ENCODE measurements at places on chromosomes 12 and 14.

DNA sequence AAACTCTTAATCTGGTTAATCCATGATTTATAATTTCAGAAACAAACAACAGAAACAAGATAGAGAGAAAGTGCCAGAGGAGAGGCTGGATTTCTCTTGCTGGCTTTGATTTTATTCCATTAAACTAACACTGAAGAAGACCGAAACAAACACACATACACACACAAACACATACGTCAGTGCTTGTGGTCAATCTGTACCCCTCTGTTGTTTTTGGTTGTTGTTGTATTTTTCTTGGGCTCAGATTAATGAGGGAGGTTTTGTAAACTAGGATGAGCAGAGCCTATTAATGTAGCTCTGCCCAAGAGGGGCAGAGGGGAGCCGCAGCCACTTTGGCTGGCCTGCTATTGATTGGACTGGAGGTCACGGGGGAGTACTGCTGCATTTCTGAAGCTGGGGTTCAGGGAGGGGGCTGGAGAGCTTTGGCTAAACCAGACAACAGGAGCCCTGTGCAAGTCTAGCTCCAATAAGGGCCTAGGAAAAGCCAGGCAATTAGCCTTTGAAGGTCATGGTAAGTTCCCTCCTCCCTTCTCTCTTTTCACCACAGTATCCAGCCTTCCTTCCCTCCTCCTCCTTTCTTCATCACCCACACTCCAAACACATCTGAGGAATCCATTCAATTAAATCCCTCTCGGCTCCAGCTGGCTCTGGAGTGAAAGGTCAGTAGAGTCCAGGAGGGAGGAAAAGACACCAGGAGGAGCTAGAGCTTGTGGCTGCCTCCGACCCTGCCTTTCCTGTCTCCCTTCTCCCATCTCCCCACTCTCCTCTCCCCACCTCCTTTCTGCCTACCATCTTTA, 344.1 kb upstream of the LMO3 start:
- no peak for DNase-seq

GRCh38 chr14:74593241-74593953, 18.6 kb downstream of the LTBP2 start:
- no peak for DNase-seq

DNA sequence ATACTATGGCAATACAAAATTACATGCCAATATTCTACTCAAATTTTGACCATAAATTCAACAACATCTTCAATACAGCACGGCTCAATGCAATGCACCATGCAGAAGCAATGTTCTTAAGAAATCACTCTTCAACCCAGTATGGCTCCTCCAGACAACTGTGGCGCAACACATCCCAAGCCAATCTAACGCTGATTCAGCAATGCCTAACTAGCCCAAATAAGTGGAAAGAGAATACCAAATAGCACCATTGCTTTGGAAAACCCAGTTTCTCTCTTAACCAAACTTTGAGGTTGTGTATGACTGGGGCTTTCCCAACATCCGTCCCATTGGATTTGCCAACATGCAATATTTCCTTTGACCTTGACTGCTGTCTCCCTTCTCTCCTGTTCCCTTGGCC, 211.1 kb upstream of the TBX3 start:
- no peak for DNase-seq

GRCh38 chr14:76305268-76305826, 70.6 kb upstream of the ESRRB start:
- DNase-seq: no peak

DNA sequence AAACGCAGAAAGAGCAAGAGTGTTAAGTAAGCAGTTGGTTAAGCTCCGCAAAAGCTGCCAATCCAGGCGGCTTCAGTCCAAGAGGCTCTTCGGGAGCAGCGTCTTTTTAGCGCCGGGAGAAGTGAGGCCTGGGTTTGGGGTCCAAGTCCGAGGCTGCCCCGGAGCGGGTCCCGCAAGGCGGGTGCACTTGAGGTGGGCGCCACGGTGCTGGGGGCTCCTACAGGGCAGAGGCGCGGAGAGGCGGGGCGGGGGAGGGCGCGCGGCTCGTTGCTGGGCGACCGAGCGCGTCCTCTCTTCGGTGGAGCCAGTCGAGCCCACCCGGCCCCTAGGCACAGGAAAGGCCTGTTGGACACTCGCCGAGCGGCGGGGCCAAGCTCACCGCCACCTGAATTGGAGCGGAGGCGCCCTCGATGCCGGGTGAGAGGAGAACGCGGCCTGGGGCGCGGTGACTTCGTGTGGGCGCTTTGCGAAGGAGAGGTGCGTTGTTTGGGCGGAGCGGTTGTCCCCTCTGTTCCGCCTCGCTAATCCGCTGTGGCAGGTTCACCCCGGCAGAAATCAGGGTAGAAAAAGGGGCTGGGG, 15.6 kb downstream of the TTC6 start:
- DNase-seq: no peak

GRCh38 chr12:109560867-109561710, 12.2 kb downstream of the MMAB start:
- no peak for DNase-seq

DNA sequence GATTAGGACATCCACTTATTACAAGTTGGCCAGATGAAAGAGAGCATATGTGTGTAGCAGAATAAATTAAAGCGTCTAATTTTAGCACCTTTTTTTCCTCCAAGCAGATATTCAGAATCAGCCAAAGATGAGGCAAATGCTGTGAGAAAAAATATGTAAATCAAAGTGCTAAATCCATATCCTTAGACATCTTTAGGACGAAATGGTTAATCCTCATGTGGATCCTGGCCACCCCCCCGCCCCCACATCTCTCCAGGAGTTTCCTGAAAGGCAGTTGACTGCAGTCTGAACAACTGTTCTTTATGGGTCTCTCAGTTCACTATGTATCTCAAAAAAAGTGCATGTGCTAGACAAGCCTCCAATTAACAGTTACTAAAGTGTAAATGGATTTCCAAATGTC, 1768.1 kb upstream of the SEL1L start:
- no peak for DNase-seq

DNA sequence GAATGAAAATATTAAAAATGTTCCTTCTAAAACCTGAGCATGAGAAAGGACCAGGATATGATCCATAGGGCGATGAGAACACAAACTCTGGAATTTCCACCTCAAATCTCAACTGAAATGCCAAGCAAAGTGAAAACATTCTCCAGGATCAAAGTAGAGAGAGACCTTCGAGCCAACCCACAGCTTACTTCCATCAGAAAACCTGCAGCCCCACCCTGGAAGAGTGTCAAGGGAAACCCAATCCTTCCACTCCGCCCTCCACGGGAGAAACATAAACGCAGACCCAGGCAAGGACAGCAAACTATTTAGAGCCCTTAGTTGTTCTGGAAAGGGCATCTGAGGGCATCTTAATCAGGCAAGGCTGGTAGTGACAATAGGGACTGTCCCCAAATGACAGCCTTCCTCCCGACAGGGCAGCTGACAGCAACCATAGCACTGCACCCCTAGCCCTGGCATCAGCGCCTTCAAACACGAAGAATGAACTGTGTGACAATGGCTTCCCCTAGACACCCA, 21.8 kb downstream of the SLC15A4 start:
- DNase-seq: no peak

DNA sequence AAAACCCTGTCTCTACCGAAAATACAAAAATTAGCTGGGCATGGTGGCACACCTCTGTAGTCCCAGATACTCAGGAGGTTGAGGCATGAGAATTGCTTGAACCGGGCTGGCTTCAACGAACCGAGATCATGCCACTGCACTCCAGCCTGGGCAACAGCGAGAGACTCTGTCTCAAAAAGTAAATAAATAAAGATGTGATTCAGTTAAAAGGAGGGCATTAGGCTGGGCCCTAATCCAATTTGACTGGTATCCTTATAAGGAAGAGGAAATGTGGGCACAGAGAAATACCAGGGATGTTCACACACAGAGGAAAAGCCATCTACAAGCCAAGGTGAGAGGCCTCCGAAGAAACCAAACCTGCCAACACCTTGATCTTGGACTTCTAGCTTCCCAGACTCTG, 10.1 kb upstream of the DCAF4 start:
- DNase-seq: no peak

DNA sequence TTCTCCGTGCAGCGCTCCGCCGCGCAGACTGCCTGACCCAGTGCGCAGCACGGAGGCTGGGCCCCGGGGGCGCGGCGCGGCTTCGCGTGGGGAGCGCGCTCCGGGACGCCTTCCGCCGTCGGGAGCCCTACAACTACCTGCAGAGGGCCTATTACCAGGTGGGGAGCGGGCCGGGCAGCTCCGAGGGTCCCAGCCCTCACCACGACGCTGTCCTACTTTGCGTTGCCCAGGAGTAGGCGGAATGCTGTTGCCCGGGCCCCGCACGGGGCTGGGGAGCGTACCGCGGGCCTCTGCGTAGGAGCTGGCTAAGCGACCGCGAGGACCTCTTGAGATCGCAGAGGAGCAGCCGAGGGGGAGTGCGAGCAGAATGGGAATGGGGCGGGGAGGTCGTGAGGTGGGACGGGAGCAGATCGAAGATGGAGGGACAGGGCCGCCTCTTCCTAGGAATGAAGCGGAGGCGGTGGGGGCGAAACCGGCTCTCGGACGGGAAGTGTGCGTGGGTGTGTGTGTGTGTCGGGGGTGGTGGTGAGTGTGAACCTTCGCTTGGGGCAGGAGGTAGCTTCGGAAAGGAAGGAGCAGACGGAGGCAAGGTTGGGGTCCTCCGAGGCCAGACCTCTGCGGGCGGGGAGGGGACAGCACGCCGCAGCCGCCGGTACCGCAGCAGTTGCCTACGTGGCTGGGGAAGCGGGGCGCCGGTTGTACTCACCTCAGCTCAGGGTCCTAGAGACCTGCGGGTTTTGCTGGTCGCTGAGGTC, 751 bp downstream of the P3H3 start:
- no peak for DNase-seq

DNA sequence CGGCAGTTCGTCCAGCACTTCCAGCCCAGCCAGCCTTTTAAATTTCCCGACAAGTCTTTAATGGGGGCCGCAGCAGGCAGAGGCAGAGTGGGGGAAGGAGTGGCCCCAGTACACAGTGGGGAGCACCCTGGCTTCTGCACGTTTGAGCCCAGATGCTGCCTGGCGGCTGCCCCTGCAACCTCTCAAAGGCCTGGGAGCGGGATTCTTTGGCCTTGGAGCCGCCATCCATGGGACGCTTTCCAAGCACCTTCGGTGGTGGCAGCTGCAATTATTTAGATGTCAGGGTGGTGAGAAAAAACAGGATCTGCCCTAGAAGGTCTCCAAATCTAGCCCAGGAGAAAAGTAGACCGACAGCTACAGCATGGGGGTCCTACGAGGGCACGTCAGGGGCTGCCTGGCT, 46.0 kb downstream of the FAM222A start:
- DNase-seq: no peak

GRCh38 chr12:14962797-14963196, 1.4 kb upstream of the ARHGDIB start:
- DNase-seq: no peak

DNA sequence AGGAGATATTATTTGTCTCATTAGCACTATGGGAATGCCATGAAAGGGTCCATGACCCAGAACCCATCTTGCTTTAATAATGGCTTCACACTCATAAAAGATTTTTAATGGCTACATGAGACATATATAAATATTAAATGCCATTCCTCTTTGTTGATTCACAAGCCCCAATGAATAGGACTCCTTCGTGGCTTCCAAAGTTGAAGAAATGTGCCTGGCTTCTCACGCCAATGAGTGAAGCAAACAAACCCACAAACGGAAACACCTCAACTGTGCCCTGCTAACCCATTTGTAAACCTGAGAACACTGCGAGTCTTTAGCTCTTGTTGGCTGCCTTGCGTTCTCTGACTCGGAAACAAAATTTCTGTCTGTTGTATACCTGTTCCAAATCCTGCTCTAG, 381.7 kb upstream of the DDHD1 start:
- DNase-seq: no peak

GRCh38 chr14:87944987-87945604, 47.9 kb downstream of the GALC start:
- DNase-seq: no peak

GRCh38 chr14:56829151-56829550, 18.9 kb upstream of the OTX2 start:
- DNase-seq: no peak

DNA sequence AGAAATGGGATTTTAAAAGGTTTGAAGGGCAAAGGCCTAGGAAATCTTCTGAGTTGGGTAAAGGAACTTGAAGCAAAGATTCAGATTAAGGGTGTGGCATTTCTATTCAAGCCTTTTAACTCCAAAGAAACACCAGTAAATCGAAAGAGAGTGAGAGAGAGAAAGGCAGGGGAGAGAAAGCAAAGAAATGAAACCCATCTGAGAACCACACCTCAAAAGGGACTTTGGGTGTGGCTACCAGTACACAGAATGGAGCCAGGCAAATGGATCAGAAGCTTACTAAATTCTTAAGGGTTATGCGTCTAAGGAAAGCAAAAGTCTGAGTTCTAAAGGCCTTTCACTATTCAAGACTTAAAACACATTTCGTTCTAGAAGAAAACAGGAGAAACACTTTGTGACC, 277.4 kb downstream of the BCL11B start:
- no peak for DNase-seq
